Amniotic stem cell (primary cell): ENCODE measurements at places on chromosomes 2 and 18.

GRCh38 chr2:205975082-205975949 is 110.7 kb downstream of the INO80D start:
- DNase-seq, result no peak

GRCh38 chr2:96550787-96551604 is 14.4 kb downstream of the ARID5A start:
- DNase-seq, result no peak

GRCh38 chr2:161918692-161919091 is 155.3 kb downstream of the DPP4 start:
- no peak for DNase-seq

- DNase-seq, result no peak
These were observed 157.1 kb downstream of the MC4R start for GRCh38 chr18:60215432-60215831.

- no peak for DNase-seq
These were observed 37.0 kb downstream of the EIF4E2 start for GRCh38 chr2:232587512-232587911.

DNA sequence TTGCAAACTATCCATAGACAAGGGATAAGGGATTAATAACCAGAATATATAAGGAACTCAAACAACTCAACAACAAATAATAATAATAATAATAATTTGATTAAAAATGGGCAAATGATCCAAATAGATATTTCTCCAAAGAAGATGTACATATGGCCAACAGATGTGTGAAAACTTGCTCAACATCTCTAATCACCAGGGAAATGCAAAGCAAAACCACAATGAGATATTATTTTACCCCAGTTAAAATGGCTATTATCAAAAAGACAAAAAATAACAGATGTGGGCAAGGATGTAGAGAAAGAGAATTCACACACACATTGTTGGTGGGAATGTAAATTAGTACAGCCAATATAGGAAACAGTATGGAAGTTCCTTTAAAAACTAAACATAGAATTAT is 26.9 kb downstream of the DNAH7 start:
- no peak for DNase-seq

DNA sequence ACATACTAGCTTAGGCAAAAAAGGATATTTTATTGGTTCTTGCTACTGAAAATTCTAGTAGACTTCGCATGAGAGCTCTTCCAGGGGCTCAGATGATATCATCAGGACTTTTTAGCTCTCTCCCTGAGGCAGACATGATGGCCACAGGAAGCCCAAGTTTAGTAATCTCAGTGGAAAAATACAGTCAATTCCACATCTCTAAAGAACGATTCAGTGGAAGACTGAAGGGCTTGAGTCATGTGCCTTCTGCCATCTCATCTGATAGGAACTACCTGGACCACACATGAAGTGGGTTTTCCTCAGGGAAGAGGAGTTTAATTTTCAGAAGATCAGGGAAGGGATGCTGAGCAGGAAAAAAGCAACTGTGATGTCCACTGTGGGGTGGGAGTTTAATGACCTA is 117.3 kb downstream of the TTC27 start:
- DNase-seq, result peak; percentile 51

DNA sequence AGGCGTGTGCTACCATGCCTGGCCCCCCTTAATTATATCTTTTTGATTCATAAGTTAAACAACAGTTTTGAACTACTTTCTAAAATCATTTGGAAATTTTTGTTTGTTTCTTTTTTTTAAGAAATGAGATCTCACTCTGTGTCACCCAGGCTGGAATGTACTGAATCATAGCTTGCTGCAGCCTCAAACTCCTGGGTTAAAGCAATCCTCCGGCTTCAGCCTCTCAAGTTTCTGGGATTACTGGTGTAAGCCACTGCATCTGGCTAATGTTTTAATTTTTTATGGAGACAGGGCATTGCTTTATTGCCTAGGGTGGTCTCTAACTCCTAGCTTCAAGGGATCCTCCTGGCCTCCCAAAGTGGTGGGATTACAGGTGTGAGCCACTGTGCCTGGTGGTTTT is 71.5 kb downstream of the BABAM2 start:
- DNase-seq, result no peak

GRCh38 chr2:1923541-1923940 is 179.2 kb upstream of the PXDN start:
- no peak for DNase-seq

GRCh38 chr2:86124683-86125082 is 18.6 kb downstream of the PTCD3 start:
- no peak for DNase-seq

- DNase-seq, result no peak
These were observed 124.8 kb downstream of the MSTN start for GRCh38 chr2:189937691-189938090.

DNA sequence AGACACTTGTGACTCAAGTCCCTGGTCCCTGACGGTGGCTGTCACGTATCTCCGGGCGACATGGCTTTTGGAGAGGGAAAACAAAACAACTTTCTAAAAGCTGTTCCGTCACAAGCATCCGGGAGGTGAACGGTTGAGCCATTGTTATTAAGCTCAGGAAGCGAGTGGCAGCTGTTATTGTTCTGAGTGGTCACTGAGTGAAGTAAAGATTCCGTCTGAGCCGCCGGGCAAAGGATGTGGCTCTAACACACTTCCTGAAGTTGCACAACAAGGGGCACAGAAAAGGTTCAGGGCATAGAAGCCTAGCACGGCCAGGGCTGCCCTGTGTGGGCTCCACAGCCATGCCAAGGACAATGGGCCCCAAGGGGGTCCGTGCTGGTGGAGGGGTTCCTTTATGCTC is 24.3 kb downstream of the INPP5D start:
- no peak for DNase-seq

- DNase-seq, result no peak
These were observed 19.6 kb downstream of the TMEM17 start for GRCh38 chr2:62486439-62486765.

- DNase-seq, result no peak
These were observed 70.5 kb downstream of the CLHC1 start for GRCh38 chr2:55161295-55162210.

DNA sequence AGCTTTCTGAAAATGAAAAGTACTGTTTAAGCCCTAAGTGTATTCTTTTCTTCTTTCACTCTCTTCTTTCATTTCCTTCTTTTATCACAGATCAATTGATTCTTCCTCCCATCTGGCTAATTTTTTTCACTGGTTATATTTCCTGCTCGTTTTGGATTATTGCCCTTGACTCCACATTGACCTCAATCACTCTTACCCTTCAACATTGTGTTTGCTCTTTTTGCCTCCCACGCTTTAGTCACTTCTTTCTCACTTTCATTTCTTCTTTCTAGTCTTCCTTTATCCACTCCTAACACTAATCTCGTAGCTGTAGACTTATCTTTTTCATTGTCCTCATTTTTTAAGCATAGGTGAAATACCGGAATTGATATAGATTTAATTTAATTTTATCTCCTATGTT is 320.3 kb upstream of the VRK2 start:
- no peak for DNase-seq

GRCh38 chr2:58194458-58194857 is 46.7 kb downstream of the FANCL start:
- DNase-seq, result no peak

GRCh38 chr18:67123901-67124300 is 392.6 kb downstream of the DSEL start:
- no peak for DNase-seq

GRCh38 chr18:54116541-54117257 is 107.8 kb downstream of the MBD2 start:
- no peak for DNase-seq

DNA sequence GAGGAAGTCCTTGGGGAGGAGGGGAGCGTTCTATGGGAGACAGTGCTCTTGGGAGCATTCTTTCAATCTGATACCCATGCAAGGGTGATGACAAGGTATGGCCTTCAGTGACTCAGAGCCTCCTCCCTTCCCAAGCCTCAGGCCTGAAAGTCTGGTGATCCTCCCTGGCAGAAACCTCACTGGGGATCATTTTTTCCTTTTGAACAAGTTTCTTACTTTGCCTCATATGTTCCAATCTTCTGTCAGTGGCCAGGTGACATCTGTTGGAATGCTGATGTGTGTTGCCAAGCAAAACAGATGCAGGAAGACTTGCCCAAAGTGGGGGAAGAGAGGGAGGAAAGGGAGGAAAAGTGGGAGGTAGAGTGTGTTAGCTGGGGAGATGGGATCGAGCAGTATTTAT is 224.8 kb downstream of the NEDD4L start:
- peak; percentile 29 for DNase-seq

DNA sequence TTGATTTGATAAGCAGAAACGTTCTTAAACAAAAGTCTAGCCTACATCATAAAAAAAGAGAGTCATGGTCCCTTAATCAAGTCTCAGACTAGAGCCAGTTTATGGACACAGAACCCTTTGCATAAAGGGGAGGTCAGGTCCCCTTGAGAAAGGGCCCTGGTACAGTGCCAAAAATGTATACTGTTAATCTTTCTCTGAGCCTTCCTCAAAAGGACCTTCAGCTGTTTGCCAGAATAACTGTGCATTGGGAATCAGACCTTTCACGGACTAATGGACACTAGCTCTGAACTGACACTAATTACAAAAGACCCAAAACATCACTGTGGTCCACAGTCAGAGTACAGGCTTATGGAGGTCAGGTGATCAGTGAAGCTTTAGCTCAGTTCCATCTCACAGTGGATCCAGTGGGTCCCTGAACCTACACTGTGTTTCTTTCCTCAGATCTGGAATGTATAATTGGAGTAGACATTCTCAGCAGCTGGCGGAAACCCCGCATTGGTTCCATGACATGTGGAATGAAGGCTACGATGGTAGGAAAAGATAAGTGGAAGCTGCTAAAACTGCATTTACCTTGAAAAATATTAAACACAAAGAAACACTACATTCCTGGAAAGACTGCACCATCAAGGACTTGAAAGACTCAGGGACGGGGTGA is 151.4 kb downstream of the TMEFF2 start:
- no peak for DNase-seq

DNA sequence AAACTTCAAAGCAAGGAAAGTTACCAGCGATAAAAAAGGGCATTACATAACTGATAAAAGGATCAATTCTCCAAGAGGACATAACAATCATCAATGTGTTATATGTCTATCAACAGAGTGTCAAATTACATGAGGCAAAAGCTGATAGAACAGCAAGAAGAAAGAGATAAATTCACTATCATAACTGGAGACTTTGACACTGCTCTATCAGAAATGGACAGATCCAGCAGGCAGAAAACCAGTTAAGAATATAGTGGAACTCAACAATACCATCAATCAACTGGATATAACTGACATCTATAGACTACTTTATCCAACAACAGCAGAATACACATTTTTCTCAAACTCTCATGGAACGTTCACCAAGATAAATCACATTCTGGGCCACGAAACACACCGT is 65.0 kb downstream of the ROCK2 start:
- no peak for DNase-seq

- no peak for DNase-seq
These were observed 202.9 kb upstream of the NT5C1B start for GRCh38 chr2:18792226-18792629.

- DNase-seq, result no peak
These were observed 64.1 kb upstream of the SIX3 start for GRCh38 chr2:44877417-44877816.

DNA sequence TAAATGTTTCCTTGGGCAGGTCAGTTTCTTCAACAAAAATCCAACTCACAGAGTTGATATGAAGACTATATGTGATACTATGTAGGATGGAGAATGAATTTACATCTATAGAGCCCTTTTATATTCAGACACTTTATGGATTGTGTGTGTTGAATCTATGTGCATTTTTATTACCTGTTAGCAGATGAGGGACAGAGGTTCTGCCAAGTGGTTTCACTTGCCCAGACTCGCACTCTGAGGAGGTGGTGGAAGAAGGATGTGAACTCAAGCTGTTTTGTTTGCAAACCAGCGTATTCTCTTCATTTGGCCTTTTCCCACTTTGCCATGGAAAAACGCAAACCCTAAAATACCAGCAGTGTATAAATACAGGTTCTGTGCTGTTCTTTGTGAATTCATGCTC is 237.6 kb downstream of the TDRD15 start:
- DNase-seq, result no peak

GRCh38 chr18:62279561-62279960 is 45.5 kb upstream of the TNFRSF11A start:
- no peak for DNase-seq

DNA sequence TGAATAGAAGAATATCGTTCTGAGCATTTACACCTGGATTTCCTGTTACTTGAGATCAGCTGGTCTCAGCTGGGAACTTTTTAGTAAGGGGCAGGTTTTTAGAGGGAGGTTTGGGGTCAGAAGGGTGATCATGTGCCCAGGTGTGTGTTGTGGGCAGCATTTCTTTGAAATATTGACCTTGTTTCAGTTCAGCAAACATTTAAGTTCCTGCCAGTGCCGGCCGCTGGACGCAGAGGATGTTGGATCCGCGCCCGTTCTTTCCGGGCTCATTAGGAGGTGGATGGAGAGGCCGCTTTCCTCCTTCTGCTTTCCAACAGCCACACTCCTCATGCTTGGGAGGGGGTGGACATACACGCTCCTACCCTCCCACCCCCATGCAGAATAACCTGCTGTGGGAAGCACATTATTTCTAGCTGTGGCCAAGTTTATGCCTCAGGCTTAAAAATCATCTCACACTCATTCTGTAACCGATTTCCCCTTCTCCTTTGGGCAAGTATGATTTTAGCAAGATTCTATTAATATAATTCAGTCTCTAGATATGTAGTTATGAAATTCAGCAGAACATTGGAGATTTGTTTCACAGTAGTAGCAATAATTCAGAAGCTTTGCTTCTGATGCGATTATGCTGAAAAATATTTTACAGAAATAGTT is 131.4 kb downstream of the ZNF236 start:
- no peak for DNase-seq

DNA sequence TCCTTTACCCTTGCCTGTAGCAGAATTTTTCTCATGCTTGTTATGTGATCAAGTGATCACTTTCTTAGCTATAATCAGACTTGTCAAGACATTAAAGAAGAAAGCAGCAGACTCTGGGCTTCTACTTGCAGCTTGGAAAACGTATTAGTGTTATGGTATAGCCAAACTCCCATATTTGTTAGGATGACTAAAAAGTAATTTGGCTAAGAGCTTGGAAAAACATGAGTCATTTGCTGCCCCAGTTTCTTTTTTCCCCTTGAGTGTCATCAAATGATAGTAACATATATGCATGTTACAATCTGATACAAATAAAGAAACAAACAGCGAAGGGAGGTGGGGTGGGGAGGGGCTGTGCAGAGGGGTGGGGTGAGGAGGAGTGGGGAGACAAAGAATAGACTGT is 155.5 kb downstream of the IKZF2 start:
- DNase-seq, result peak; percentile 17

- no peak for DNase-seq
These were observed 88.0 kb downstream of the ACTR3 start for GRCh38 chr2:113977660-113978523.
